Anterior cingulate cortex (tissue), 58 donors: ENCODE measurements at places on chromosomes 2 and 18.

- no peak for DNase-seq
Measured at GRCh38 chr18:51559902-51560287, 362.4 kb upstream of the MEX3C start.

DNA sequence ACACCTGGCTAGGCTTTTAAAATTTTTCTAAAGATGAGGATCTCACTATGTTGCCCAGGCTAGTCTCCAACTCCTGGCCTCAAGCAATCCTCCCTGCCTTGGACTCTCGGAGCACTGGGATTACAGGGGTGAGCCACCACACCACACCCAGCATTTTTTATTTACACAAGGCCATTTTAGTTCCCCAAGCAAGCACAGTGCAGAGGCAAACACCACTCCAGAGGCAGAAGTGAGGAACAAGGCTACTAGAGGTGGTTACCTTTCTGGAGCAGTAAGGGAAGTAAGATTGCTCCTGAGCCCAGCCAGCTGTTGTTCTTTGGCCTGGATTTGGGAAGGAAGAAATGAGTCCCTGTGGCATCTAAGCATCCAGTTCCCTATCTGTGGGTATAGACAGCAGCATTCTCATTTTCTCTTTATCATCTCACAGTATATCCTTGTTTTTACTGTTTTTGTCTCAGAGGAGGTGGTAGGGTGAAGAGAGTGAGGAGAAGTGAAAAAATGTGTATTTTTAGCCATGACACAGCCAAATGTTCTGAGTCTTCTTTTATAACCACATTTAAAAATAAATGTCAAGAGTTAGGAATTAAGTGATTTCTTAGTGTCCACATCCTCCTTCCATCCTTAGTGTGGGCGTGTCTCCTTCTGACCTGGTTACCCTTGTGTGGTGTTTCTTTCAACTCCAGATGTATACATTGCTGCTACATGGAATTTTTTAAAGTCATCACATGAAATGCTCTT, 10.5 kb upstream of the TTC39C start:
- no peak for DNase-seq

- no peak for DNase-seq
Measured at GRCh38 chr2:236536727-236537398, 32.8 kb upstream of the ACKR3 start.

GRCh38 chr2:6826081-6826913, 39.4 kb downstream of the CMPK2 start:
- no peak for DNase-seq

- DNase-seq: no peak
Measured at GRCh38 chr18:64019922-64020756, 50.3 kb downstream of the SERPINB8 start.
